Activated CD8-positive, alpha-beta memory T cell treated with anti-CD3 and anti-CD28 coated beads for 36 hours (primary cell): ENCODE measurements at places on chromosomes 13 and 19. TPM values are rescaled to one million over a fixed set of nuclear protein-coding genes. Genes with fewer than 3 reads are reported as not detected.

The PEAK3 gene
- not detected for total RNA-seq

The VAV1 gene
- 59.5 TPM for total RNA-seq

The ZNF256 gene
- total RNA-seq = 6.2 TPM

The A1BG gene
- total RNA-seq = 16.7 TPM

The CGB3 gene
- total RNA-seq = not detected

The TIMM29 gene
- total RNA-seq = 19.8 TPM

The CACNA1A gene
- 0.21 TPM for total RNA-seq

The NFIX gene
- total RNA-seq = 3.5 TPM

The ZNF728 gene
- total RNA-seq = not detected

The ARHGAP35 gene
- 23.4 TPM for total RNA-seq

The MBD3L3 gene
- total RNA-seq = not detected

The ZNF20 gene
- total RNA-seq = 2.7 TPM

The IRS2 gene
- total RNA-seq = 1.0 TPM

The PRRG2 gene
- 1.1 TPM for total RNA-seq

The CNFN gene
- total RNA-seq = not detected

The ZNF546 gene
- total RNA-seq = 4.0 TPM

The SULT2A1 gene
- total RNA-seq = not detected

The SSC5D gene
- total RNA-seq = 0.99 TPM

The KLK10 gene
- not detected for total RNA-seq

The BEST2 gene
- not detected for total RNA-seq

The ZNF579 gene
- 7.5 TPM for total RNA-seq

The GJB2 gene
- total RNA-seq = 16.6 TPM

The DMWD gene
- total RNA-seq = 55.3 TPM

The IGFL1 gene
- total RNA-seq = not detected

The TNFSF11 gene
- total RNA-seq = 7.4 TPM

The LHB gene
- total RNA-seq = not detected

The ITGBL1 gene
- not detected for total RNA-seq

The YJU2 gene
- total RNA-seq = 35.1 TPM

The CEACAM8 gene
- not detected for total RNA-seq

The AMER2 gene
- not detected for total RNA-seq

The RGCC gene
- total RNA-seq = 128 TPM

The PSG7 gene
- total RNA-seq = not detected

The EFNB2 gene
- total RNA-seq = 0.15 TPM

The EDDM13 gene
- total RNA-seq = 0.72 TPM

The FPR3 gene
- total RNA-seq = not detected

The CCDC169 gene
- total RNA-seq = 0.10 TPM

The PLIN5 gene
- total RNA-seq = not detected
